AG09309 (cell line): ENCODE measurements at places on chromosomes 2 and 18.

DNA sequence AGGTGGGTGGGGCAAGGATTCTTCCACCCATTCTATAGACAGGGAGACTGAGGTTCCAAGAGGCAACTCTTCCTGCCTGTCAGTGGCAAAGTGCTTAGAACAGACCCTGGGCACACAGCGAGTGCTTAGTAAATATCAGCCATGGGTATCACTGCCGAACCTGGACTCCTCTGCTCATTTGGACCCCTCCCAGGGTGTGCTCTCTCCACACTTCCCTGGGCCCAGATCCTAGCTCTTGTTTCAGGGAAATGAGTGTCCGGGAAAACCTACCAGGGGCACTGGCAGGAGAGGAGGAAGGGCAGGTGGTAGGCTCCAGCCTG is 136.3 kb downstream of the CYP26B1 start:
- DNase-seq, result no peak

- DNase-seq, result no peak
Measured at GRCh38 chr18:6949800-6950586, 167.6 kb downstream of the LAMA1 start.

DNA sequence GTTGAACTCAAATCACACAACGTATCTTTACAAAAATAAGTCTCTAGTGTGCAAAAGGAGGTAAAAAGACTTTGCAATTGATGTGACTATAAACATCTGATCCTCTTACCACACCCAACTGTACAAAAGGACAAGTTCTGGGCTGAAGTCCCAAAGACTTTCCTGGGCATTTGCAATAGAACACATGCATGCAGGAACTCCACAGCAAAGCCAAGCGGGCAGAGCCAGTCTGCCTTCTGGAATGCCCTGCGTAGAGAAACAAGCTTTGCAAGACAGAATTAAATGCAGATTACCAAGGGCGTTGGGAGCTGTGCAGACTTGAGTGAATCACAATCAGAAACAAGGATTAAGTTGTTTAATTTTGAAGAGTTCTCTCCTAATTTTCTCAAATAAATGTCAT is 208.4 kb upstream of the ZNF521 start:
- DNase-seq, result no peak

GRCh38 chr2:72895154-72895553 is 7.9 kb downstream of the SPR start:
- DNase-seq, result no peak

- DNase-seq, result no peak
Measured at GRCh38 chr2:134086594-134087219, 167.2 kb upstream of the MGAT5 start.

DNA sequence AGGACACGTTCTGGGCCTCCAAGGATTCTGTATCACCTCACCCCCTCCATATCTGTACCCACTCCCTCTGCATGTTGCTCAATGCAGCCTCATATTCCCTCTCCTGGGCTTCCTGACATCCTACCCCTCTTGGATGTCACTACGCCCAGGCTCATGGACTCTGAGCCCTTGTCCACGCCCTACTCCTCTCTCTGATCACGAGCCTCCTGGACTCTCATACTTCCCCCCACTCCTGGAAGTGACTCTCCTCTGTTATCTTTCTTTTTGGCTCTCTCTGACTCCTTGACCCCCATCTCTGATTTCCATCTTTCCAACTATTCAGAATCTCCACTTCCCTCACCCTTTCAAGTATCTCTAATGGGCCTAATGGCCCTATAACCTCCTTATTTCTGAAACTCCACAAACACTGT is 2.1 kb downstream of the TMEM198 start:
- DNase-seq, result no peak

DNA sequence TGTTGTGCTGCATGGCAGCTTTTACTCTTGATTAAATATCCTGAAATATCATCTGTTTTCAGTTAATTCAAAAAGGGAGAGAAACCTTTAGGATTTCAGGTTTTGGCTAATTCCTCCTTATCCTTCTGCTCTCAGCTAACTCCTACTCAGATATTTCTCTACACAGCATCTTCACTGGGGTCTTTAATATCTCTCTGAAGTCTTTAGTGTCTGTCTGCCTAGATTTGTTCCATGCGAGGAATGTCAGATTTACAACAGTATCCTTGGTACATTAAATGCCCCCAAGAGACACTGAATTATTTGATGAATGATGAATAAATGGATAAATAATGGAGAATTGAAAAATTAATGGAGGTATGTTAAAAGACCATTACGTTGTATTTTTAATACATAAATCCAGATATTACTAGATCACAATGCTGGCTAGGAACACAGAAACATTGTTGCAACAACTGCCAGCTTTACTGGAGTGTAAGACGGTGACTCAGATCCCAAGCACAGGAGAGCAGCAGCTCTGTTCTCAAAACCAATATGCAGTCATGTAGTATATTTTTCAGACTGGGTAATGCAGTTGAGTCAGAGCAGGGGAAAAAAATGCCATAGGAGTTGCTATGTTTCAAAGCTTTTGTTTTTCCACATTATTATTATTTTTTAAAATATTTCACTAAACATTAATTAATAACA is 388.0 kb upstream of the SYT4 start:
- peak; percentile 59 for DNase-seq

- no peak for DNase-seq
Measured at GRCh38 chr2:191249156-191249813, 4.1 kb downstream of the MYO1B start.

DNA sequence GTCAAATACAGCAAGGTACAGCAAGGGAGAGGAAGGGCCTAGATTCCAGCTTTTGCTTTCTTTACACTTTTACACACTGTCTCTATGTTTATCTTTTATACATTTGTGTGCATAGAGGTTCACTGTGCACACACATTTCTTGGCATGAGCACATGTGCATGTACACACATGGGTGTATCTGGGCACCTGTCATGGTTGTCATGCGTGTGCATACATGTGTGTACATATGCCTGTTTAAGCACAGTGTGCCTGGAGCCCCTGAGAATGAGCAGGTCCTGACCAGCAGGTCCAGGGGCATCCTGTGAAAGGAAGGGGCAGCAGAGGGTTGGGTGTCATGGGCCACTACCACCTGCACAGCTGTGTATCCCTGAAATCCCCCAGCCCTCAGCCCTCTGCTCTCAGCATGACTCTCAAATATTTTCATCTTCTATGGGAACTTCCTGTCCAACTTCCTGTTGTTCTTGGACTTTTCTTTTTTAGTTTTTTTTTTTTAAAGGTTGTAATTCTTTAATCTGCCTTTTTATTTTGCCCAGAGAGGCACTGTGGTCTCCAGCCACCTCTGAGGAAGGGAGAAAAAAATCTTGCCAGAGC is 97.0 kb upstream of the EPAS1 start:
- no peak for DNase-seq

GRCh38 chr2:191618046-191618780 is 59.7 kb upstream of the NABP1 start:
- DNase-seq, result no peak
